Type B pancreatic cell (in vitro differentiated cells): ENCODE measurements at places on chromosomes 11 and 22.

DNA sequence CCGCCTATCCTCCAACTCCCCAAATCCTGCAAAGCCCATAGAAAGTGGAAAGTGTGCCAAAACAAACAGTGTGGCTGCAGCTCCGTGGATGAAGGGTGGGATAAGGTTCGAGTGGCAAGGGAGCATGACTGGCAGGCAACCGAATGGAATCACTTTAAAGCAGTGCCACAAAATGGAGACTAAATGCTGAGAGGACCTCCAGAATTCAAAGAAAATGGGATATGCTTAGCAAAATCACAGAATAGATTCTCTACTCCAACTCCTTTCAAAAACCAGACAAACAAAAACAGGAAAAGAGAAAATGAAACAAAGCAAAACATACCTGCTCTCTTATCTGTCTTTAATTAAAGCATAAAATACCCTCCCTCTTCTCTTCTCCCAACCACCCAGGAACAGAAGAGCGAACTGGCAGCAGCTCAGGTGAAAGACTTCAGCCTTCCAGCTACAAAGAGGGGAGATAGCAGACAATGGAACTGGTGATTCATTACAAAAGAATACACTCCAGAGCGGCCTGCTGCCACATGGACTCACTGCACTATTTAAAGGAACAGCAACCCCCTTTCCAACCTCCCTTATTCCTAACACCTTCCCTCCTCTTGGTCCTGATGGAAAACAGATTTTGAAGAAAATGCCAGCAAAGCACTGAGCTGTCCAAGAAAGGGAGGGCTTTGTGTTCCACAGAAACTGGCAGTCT, 118.5 kb downstream of the APOL5 start:
- no peak for DNase-seq

DNA sequence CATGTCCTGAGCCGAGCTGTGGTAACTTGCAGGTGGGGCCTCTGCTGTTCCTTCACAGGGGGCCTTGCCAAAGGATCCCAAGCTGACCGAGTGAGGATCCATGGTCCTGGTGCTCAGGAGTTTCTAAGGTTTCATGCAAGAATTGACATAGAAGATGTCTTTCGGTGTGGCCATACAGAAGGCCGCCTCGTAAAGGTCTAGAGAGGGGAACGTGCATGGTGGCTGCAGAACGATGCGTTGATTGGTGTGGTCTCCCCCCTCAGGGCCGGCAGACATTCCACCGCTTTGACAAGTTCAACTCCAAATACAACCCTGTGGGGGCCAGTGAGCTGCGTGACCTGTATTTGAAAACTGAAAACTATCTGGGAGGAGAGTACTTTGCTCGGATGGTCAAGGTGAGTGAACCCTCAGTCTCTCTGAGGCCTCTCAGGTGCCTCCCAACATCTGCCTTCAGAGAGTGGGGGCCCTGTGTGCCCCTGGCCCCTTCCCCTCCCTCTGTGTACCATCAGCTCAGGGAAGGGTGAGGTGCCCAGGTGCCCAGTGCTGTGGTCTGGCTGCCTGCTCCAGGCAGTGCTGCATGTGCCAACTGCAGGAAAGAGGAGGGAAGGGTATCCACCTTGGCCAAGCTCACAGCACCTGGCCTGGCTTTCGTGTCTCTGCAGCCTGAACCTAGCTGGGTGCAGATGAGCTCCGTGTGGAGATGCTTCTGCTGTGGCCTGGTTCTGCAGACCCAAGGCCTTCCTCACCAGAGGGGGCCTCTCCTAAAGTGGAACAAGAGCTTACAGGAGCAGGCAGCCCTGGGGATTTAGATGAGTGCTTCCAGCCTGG, 39.8 kb downstream of the AMPD3 start:
- peak; percentile 56 for DNase-seq

DNA sequence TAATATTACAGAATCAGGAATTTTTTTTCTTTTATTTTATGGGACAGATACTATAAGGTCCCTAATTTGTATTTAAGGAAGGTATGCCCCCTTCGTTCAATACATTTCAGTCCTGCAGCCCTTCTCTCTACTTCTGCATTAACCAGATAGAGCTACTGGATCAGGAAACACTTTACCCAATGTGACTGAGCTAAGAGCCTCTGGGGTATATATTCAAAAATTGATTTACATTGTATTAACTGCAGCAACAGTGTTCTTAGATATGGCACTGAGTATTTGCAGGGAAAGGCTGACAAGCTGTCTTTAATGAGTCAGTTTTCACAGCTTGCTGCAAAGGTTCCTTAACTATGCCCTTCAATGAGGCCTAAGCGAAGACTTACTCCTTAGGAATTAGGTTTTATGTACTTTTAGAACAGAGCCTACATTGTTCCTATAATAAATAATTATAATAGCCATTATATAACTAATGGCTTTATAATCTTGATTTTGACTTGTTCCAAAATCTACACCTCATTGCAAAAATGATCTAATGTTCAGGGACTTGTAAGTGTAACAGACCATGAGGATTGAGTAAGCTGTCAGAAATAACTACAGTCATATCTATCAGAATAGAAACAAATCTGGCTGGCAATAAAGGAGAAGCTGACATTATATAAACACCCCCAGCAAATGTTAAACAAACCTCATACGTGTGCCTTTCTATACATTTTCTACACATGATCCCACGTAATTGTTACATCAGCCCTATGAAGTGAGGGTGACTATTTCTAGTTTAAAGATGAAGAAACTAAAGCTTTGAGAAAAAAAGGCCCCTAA, 55.0 kb downstream of the DDI1 start:
- no peak for DNase-seq

DNA sequence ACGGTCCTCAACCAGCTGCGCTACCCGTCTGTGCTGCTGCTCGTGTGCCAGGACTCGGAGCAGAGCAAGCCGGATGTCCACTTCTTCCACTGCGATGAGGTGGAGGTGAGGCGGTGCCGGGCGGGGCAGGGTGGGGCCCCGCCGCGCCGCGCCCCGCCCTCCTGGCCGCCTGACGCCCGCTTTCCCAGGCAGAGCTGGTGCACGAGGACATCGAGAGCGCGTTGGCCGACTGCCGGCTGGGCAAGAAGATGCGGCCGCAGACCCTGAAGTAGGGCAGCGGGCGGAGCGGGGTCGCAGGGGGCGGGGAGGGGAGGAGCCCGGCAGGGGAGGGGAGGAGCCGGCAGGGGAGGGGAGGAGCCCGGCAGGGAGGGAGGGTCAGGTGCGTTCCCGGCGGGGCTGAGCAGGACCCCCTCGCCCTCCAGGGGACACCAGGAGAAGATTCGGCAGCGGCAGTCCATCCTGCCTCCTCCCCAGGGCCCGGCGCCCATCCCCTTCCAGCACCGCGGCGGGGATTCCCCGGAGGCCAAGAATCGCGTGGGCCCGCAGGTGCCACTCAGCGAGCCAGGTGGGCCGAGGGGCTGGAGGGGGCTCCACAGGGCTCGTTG, 14.7 kb downstream of the EPS8L2 start:
- DNase-seq = peak; percentile 72

DNA sequence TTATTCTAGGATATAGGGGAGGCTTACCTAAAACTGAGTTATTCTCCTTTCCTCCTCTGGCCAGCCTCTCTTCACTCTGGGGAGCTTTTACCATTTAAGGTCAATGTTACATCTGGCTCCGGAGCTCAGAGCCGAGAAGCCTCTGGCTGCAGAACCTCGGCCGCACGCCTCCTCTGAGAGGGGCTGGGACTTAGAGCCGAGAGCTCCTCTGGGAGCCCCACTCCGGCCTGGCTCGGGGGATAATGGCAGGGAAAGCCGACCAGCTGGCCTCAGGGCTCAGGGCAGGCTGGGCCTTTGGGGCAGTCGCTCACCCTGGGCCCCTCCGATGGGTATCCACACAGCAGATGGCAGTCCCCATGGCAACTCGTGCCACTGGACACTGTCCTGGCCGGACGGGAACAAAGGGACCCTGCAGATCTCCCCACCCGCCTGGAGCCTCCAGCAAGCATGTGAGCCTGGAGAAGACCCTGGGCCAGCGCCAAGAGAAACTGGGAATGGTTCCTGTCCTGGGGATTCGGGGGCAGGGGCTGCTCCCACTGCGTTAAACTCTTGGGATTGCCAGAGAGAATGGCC, at the start of gene IRAG1:
IRAG1 (minus strand) TSS at position 247 of the 573 bp plus-strand sequence; CDS start at position 94, 153 bp downstream.
- DNase-seq = no peak

DNA sequence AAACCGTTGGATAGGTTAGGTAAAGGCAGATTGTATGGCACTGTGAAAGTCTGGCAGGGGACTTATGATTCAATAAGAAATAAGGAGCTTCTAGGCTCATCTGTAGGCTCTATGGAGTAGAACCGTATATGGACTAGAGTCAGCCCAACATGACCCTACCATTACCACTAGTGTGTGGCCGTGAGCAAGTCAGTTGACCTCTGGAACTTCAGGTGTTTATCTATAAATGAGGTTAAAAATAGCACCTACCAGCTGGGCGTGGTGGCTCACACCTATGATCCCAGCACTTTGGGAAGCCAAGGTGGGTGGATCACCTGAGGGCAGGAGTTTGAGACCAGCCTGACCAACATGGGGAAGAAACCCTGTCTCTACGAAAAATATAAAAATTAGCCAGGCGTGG, 4.4 kb downstream of the HINFP start:
- no peak for DNase-seq

- DNase-seq = no peak
These were observed 99.4 kb downstream of the TEAD1 start for GRCh38 chr11:12773591-12773990.

- no peak for DNase-seq
These were observed 104.7 kb upstream of the PITPNB start for GRCh38 chr22:28023774-28024173.

DNA sequence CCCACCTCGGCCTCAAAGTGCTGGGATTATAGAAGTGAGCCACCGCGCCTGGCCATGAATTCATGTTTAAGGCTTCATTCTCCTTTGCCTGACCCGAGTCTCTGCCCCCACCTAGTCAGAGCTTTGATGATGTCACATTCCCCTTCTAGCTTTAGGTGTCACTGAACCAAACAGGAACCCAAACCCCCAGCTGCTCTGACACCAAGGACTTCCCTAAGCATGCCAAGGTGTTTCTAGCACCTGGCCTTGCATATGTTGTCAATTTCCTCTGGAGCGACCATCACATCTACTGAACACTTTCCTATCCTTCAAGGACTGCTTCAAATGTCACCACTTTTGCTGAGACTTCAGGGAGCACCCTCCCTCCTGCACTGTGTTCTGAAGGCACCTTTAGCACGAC, 2.3 kb downstream of the F2 start:
- no peak for DNase-seq

DNA sequence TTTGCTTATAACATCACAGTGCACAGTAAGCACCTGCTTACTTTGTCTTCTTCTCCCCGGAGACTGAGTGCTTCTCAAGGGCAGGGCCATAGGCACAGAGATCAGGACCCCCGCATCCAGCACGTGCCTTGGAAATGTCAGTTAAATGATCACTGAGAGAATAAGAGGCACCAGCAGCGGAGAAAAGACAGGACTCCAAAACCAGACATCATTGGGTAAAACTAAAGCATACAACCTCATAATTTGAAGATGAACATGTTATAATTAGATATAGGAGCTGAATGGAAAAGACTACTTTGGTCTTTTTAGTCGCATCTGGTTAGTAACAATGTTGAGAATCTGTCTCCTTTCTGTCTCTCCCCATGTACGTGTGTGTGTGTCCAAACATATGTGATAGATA, 1279.9 kb downstream of the LRRC4C start:
- DNase-seq = no peak

DNA sequence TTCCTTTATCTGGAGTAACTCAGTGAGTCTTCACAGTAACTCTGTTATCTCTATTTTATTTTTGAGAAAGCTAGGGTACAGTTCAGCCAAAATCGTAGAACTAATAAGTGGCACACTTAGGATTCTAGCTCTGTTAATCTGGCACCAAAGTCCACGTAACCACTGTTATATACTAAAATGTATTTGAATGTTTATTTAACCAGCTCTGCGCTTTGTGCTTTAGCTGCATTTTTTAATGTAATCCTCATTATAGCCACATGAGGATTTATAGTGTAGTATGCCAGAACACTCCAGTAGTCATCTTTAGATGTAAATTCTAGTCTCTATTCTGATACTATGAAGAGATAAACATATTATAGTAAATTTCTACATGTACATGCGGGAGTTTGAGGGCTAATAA, 36.8 kb downstream of the YAP1 start:
- DNase-seq = no peak

- no peak for DNase-seq
These were observed 46.2 kb downstream of the TTC17 start for GRCh38 chr11:43404836-43405479.

- DNase-seq = no peak
These were observed 735.3 kb upstream of the RAG2 start for GRCh38 chr11:37333345-37333744.

GRCh38 chr22:19772673-19773469, 12.3 kb downstream of the TBX1 start:
- no peak for DNase-seq
